ENCODE measurements at places on chromosomes 4 and X. TPM values are rescaled to one million over a fixed set of nuclear protein-coding genes. Genes with fewer than 3 reads are reported as not detected.

GRCh38 chr4:137621056-137621455 is 88.8 kb upstream of the PCDH18 start:
- H3K27me3 ChIP-seq = no peaks in the 10 kb centered on the region
- no peak for DNase-seq
- no peak overlapping the region for H3K27ac ChIP-seq
- no peaks in the 10 kb centered on the region for H3K4me1 ChIP-seq
- H3K36me3 ChIP-seq = no peaks in the 10 kb centered on the region

DNA sequence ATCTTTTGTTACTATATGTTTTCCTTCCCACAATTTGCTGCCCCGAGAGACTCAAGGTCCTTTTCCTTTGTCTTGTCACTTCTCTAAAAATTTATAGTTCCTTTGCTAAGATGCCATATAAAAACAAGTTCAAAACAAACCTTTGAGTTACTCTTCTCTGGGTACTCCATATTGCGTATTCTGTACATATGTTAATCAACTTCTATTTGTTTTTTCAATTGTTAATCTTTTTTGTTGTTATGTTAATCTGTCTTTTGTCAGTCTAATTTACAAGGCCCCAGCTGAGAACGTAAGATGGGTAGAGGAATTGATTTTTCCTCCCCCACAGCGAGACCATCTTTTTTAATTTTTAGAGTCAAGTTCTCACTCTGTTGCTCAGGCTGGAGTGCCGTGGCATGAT is 7.2 kb upstream of the PPEF2 start:
- no peaks in the 10 kb centered on the region for H3K4me1 ChIP-seq
- H3K27me3 ChIP-seq = no peaks in the 10 kb centered on the region
- DNase-seq = no peak
- no peak overlapping the region for H3K4me3 ChIP-seq
- no peak overlapping the region for H3K27ac ChIP-seq
- no peaks in the 10 kb centered on the region for H3K36me3 ChIP-seq

Gene JCHAIN
- polyA plus RNA-seq = 9.3 TPM

DNA sequence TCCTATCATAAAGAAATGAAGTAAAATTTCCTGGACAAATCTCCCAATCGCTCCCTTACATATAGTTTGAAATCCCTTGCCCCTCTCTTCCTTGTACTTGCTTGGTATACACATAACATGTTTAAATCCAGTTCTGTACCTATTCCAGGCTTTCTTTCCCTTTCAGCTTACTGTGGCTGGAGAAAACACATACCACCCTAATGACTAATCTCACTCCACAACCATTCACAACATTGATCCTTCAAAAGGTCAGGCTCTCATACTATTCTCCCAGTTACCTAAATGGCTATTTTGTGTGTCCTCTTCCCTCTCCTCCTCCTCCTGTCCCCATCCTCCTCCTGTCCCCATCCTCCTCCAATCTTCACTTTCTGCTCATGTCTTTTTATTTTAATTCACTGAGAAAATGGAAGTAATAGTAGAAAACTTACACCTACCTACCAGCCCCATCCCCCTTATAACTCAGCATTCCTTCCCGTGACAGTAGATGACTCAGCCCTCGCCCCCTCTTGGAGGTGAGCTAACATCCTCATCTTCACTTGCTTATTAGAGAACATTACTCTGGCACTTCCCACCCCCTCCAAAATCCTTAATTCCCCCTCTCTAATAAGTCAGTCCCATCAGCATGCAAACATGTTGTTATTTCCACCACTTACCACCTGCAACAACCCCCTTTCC is 77.5 kb downstream of the IL15 start:
- H3K4me3 ChIP-seq = no peak overlapping the region
- H3K27me3 ChIP-seq = no peaks in the 10 kb centered on the region
- peak; percentile 85 for DNase-seq
- H3K4me1 ChIP-seq = peaks cover 10% of the 10 kb centered on the region

DNA sequence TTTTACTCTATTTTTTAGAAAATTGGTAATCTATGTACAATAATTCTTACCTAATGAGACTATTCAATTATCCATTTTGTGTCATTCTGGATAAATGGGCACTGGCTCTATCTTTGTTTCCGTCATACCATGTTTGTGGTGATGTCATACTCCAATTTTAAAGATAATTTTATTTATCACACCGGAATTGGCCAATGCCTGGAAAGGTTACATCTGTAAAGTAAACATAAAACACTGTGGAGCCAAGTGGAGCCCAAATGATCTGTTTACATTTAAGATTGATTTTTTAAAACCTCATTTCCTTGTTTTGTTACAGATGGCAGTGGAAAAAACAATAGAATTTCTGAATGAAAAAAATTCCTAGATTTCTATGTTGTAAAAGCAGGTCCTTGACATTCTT is 120.2 kb upstream of the GPRIN3 start:
- no peak overlapping the region for H3K27ac ChIP-seq
- no peaks in the 10 kb centered on the region for H3K36me3 ChIP-seq
- no peak overlapping the region for H3K4me3 ChIP-seq
- no peaks in the 10 kb centered on the region for H3K27me3 ChIP-seq
- H3K4me1 ChIP-seq = no peaks in the 10 kb centered on the region
- no peak for DNase-seq

DNA sequence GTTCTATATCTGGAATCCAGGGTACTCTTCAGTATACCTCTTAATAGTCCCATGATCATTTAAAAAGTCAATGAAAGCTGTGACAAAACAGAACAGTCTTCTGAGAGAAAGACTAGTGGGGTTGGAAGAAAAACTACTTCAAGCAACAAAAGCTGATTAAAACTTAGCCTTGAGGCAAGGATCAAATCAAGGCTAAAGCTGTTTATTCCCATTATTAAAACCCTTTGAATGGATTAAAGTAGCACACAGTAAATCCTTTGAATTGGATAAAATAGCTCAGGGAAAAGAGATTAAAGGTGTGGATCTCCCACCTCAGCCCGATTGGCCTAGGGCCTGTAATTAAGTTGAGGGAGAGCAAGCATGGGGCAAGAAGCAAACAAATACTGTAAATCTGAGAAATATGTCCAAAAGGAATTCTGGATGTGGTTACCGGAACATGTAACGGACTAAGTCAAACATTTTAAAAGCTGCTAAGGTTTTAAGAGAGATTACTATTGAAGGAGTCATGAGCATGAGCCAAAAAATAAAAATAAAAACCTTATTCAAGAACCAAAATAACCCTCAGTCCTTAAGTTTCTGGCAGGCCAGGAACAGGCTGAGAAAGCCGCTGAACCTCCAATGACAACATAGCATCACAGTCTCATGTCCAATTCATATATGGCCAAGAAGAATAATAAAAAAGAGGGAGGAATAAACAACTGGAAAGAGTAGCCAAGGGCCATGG is 257.3 kb upstream of the NEIL3 start:
- no peaks in the 10 kb centered on the region for H3K4me1 ChIP-seq
- no peaks in the 10 kb centered on the region for H3K27me3 ChIP-seq
- no peak for DNase-seq
- H3K36me3 ChIP-seq = no peaks in the 10 kb centered on the region
- H3K4me3 ChIP-seq = no peak overlapping the region

Gene DMP1
- not detected for polyA plus RNA-seq

DNA sequence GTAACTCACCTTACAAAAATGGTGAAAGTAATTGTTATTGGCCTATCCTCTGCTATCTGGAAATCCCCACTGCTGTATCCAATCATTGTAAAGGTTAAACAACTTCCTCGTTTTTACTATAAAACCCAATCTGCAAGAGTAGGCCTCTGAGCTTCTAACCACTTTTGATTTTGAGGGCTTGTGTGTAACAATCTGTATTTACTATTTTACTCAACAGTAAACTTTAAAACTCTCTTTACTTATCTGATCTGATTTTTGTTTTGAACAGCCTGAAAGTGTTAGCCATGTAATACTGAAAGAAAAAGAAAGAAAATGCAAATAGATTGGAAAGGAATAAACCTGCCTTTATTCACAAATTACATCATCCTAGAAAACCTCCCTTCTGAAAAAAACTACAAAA is 63.1 kb downstream of the SLC10A7 start:
- no peak overlapping the region for H3K4me3 ChIP-seq
- no peak for DNase-seq
- no peaks in the 10 kb centered on the region for H3K36me3 ChIP-seq
- no peaks in the 10 kb centered on the region for H3K4me1 ChIP-seq

GRCh38 chrX:75989806-75990590 is 182.9 kb upstream of the PBDC1 start:
- no peak for DNase-seq
- H3K4me1 ChIP-seq = no peaks in the 10 kb centered on the region
- H3K27ac ChIP-seq = no peak overlapping the region

Gene DDIT4L
- 14.2 TPM for polyA plus RNA-seq

DNA sequence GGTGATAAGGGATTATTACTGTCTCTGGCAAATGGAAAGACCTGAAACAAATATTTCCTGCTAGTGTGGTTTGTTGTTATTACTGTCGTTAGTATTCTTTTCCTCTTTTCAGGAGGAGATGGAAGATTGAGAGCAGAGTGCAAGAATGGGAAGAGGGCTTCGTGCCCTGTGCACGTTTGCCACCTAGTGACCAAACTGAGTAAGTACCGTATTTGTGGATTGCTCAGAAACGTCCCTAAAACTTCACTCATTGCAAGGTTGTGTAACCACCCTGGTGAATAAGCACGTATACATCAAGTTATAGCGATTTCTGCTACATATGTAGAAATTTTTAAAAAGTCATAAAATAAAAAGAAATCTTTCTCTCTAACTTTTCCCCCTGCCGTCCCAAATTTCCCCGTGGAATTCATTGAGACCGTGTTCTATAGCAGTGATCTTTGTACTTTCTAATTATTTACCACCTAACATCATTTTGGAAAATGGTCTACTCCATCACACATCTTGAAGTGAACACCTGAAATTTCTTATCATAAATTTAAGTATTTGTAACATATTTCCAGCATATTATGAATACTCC is 24.3 kb downstream of the LINC00632 start:
- no peaks in the 10 kb centered on the region for H3K36me3 ChIP-seq
- peak; percentile 70 for DNase-seq
- no peaks in the 10 kb centered on the region for H3K4me1 ChIP-seq
- H3K4me3 ChIP-seq = no peak overlapping the region
- H3K27me3 ChIP-seq = no peaks in the 10 kb centered on the region

All from fibroblast of lung (primary cell).